NCI-H1092 treated with DMSO at 0.1 percent for 48 hours (cell line): ENCODE measurements at places on chromosomes 6 and 20.

GRCh38 chr6:26059941-26060340 lies 27.3 kb upstream of the HFE start:
- DNase-seq, result no peak

DNA sequence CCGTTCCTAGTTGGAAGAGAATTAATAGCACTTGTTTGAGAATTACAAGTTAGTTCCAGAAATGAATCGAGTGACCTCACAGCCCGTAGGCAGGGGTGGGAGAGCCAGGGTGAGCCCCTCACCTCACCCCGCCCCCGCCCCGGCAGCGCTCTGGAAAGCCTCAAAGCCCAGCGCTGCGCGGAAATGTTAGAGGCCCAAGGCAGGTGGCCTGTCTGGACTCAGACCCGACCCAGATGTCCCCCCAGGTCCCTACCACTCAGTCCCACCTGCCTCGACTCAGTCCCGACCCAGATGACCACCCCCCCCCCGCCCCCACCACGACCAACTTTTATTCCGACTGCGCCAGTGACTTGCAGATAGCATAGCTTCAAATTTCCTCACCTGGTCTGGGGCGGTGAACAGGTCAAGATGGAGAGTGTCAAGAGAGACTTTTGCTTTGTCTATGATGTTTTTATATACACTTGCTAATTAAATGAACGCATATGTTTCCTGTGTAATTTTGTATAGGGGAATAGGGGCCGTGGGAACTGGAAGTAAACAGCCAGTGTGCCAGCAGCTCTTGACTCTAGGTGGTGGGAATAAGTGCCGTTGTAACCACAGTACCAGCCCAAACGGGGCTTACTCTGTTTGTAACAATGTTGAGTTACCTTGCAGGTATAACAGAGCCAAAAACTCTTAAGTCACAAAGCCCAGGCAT lies 1.2 kb upstream of the PXDC1 start:
- no peak for DNase-seq

- no peak for DNase-seq
Observed at GRCh38 chr6:44169154-44169553, 10.5 kb downstream of the CAPN11 start.

DNA sequence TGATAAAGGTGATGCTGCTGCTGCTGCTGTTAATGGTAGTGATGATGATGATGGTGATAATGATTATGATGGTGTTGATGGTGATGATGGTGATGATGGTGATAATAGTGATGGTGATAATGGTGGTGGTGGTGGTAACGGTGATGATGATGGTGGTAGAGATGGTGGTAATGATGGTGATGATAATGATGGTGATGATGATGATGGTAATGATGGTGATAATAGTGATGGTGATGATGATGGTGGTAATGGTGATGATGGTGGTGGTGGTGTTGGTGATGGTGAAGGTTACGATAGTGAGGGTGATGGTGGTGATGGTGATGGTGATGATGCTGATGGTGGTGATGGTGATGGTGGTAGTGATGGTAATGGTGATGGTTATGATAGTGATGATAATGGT lies 132.3 kb downstream of the TFAP2C start:
- DNase-seq, result no peak

DNA sequence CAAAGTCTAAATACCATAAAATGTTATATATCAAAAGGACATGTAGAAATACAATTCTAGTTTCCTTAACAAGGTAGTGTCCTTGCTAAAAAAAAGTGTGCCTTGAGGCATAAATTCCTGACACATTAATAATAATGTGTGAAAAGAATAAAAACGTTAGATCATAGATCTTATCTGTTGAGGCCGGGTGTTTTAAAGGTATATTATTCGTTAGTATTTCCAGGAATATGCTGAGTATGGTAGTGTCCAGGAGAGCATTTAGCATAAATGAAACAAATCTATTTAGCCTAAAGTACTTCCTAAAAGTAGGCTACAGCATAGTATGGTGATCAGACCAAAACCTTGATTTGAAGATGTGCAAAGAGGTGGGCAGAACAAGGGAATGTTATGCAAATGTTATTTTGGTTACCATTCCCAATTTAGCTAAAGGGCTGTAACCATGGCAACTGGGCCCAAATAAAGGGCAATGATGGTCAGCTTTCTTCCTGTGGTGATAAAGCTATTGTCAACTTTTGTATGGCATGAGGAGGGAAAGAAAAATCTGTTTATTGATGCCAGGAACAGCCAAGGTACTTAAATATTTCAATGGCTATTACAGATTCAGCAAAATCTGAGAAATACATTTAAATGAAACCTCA lies 18.9 kb downstream of the MKKS start:
- DNase-seq, result no peak
